ENCODE measurements at places on chromosomes 5 and 9.
A peak's percentile ranks its signal among the peaks of the same experiment; 100 is the strongest.

DNA sequence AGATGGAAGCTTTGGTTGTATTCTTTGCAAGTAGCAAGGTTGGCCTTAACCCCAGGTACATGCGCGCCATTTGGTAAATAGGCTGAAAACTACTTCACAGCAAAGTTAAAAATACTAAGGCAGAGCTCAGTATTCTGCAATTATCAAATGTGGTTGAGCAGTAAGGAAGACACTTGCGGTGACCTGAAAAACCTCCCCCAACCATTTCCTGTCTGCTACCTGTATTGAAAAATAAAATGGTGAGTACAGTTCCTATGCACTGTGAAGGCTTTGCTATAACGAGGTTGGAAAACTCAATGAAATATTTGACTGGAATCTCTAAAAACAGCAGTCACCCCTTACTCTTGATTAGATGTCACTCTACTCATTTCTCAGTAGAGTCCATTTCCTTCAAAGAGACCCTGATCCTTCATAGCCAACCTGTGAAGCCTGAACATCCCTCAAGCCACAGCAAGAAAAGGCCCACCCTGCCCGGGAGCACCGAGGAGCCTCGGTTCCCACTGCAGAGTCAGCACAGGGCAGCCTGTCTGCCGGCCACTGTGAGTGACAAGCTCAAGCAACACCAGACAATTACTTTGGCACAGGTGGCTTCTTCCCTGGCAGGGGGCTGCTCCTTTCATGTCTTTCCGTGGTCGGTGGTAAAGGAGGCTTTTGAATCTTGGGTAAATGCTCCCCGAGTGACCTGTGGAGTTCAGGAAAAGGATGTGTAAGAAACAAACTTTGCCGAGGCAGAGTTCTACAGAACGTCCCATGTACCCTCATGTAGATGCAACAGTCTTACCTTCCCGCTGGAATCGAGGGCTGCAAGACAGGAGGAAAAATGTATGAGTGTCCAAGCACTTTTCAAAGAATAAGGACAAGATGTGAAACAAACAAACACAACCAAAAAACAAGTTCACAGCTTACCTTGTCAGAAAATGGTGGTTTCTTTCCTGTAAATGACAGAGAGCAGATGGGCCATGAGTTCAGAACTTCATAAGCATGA lies 29.6 kb downstream of the C5orf58 start:
- no peak for DNase-seq

- DNase-seq = no peak
Measured at GRCh38 chr5:2382776-2383697, 368.4 kb downstream of the IRX2 start.

DNA sequence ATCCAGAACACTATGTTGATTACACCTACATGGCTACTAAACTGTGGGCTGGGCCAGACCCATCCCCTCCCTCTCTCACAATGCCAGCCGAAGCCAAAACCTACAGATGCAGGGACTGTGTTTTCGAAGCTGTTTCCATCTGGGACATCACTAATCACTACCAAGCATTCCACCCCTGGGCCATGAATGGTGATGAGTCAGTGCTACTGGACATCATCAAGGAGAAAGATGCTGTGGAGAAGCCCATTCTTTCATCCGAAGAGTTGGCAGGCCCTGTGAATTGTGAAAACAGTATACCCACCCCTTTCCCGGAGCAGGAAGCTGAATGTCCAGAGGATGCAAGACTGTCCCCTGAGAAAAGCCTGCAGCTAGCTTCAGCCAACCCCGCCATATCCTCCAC lies 65.0 kb downstream of the ZNF462 start:
- DNase-seq = no peak

- DNase-seq = peak; percentile 44
Measured at GRCh38 chr9:135480071-135480939, 723 bp downstream of the PPP1R26 start.

DNA sequence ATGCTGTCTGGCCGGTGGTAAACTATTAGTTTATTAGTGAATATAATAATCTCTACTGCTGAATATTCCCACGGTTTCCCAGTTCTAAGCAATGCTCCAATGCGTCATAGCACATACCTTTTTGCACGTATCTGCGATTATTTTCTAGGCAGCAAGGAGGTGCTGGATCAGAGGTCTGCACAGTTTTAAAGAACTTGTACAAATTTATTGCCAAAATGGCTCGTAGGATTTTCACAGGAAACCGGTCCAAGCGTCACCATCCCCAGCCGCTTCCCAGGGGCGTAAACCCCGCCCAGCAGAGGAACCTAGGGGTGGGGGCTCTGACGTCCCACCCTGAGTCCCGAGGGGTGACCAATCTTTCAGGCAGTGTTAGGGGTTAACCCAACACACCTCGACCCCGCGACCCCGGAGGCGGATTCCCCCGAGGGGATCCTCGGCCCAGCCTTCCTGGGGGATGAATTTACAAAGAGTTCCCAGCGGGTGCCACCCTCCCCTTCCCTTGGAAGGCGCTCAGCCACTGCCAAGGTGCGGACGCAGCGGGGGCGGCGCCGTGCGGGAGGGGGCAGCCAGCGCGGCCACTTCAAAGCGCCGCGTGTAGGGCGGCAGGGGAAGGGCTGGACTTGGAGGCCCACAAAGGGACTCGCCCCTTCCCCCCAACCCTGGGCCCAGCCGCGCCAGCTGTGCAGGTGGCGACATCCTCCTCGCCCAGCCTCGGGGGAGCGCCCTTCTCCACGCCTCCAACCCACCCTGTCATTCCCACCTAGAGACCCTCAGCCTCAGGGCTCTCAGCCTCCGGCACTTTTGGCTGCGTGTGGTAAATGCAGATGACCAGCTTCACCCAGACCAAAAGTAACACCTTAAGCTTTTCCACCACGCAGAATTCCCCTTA lies 43.5 kb upstream of the TCF7 start:
- DNase-seq = peak; percentile 35

DNA sequence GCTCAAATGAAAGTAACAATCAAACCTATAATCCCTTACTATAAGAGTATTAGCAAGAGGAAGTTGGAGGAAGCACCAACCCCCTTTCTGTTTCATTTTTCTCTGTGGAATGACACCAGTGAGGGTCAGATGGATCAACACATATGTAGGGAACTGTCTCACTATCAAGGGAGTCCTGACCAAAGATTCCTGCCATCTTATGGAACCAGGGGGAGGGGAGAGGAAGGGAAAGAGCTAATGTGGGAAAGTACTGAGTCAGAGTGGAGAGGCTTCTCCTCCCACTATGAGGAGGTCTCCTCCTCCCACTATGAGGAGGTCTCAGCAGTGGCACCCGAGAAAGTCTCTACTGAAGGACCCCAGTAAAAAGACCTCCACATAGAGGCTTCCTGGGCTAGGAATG lies 73.3 kb upstream of the PCSK1 start:
- DNase-seq = no peak

DNA sequence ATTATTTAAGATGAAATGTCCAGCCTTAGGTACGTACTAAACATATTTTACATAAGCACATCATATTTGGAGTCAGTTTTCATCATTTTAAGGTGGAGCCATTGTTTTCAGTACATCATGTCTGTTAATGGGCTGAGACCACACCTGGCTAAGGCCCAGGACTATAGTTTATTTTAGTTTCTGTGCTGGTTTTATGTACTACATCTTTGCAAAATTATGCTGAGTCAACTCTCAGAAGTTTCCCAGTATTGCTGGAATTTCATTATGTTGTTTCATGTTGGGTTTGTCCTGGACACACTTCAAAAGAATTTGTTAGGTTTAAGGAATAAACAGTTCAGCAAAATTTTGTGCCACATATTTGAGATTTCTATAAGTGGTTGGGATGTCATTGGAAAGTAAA lies 171.2 kb downstream of the CCDC171 start:
- no peak for DNase-seq

DNA sequence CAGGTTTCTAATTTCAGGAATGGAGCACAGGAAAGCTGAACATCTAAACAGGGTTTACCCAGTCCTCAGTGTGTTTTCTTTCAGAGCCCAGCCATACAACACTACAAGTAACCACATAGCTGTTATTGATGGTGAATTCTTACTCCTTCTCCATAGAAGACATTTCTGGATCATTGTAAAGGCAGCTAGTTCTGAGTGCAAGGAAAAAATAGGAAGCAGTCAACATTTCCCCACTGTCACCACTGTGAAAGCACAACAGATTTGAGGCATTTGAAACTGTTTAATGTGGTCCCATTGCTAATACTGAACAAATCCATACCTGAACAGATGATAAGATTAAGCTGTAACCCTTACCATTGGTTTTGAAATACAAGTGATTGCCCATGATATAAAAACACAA lies 145.0 kb upstream of the PCA3 start:
- DNase-seq = no peak

DNA sequence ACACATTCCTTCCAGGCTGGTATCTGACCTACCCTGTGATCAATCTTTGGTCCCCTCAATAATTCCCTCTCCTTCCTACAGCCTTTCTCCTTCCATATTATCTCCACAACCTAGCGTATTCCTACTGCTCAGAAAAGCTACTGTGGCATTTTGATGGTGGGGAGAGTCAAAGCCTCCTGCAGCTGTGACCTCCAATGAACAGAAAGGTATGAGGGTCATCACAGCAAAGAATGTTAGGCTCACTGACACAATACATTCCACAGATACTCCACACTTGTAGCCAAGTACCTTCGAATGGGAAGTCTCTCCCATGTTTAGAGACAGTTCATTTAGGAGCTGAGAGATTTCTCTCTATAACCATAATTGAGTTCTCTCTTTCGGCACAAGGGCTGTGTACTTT lies 5.9 kb downstream of the FBN2 start:
- DNase-seq = no peak

- DNase-seq = no peak
Measured at GRCh38 chr5:153601377-153601776, 110.9 kb downstream of the GRIA1 start.

DNA sequence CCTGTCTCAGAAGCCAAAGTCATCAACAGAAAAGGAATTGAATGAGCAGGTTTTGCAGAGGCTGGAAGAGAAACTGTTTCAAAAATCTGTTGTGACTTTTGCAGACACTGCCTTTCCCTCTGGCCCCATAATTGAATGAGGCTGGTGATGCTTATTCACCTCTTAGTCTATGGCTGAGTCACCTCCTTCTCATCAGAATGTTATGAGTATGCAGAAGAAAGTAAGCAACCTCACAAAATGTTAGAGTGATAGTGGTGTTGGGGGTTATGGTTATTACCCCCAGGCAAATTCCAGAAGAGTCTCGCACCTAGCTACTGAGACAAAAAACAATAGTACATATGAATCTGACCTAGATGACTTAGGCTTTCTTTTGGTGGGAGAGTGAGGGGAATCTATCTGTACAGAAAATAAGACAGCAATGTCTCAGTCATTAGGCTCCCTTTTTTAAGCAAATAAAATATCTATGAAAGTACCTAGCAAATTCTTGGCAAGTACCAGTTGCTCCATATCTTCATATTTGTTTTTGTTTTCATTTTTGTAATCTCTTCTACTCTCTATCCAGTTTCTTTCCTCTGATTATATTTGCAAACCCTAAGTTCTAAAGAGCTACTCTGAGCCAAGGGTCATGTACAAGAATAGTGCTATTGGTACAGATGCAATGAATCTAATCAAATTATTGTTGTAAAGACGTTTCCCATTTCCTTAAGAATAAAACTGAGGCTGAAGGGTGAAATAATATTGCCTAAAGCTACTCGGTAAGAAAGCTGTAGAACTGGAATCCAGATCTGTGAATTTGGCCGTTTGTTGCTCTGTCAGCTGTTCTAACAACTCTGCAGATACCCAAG lies 498.1 kb upstream of the TNC start:
- no peak for DNase-seq
